ENCODE measurements at places on chromosomes 3 and 15.
A peak's percentile ranks its signal among the peaks of the same experiment; 100 is the strongest.

GRCh38 chr3:43214616-43215015, 71.7 kb upstream of the SNRK start:
- no peak for DNase-seq

DNA sequence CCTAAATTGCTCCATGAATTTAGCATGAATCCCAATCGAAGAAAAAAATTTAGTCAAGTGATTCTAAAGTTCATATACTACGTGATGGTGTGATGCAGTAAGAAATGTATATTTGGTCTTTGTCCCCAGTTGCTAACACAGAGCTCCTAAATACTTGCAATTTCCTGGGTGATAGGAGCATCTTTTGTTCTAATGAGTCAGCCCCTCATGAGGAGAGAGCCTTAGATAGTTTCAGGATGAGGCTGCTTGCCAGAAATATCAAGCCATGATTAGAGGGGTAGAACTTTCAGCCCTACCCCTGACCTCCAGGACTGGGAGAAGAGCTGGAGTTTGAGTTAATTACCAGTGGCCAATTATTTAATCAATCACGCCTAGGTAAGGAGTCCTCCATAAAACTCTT, 170.2 kb downstream of the PDE8A start:
- DNase-seq, result no peak

DNA sequence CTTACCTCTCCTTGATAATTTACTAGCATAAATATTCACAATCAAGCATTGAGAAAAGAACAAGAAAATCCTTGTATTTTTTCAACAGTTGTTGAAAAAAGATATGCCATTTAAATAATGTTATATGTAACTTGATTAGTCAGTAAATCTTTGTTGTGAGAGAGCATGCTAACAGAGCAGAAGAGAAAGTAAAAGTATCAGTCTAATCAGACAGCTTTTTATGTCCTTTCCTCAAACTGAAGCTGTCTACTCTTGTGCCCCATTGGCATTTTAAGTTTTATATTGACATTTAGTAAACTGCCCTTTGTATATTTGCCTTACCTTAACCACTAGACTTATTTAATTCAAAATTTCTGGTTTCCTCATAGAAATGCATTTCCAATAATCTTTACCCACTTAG, 668.7 kb downstream of the OTOL1 start:
- DNase-seq, result no peak

DNA sequence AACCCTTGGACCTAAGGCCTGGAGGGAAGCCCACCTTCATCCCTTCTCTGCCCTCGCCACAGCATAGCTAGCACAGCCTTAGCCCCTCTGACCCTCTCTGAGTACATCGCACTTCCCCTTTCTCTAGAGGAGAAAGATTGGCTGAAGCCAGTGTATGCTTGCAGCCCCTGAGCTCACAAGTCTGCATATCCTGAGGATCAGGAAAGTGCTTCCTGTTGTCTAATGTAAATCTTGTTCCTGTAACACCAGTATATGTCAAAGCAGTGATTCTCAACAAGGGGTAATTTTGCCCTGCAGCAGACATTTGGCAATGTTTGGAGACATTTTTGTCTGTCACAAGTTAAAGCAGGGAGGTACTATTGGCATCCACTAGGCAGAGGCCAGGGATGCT, 2.2 kb upstream of the PRKCD start:
- DNase-seq, result no peak

DNA sequence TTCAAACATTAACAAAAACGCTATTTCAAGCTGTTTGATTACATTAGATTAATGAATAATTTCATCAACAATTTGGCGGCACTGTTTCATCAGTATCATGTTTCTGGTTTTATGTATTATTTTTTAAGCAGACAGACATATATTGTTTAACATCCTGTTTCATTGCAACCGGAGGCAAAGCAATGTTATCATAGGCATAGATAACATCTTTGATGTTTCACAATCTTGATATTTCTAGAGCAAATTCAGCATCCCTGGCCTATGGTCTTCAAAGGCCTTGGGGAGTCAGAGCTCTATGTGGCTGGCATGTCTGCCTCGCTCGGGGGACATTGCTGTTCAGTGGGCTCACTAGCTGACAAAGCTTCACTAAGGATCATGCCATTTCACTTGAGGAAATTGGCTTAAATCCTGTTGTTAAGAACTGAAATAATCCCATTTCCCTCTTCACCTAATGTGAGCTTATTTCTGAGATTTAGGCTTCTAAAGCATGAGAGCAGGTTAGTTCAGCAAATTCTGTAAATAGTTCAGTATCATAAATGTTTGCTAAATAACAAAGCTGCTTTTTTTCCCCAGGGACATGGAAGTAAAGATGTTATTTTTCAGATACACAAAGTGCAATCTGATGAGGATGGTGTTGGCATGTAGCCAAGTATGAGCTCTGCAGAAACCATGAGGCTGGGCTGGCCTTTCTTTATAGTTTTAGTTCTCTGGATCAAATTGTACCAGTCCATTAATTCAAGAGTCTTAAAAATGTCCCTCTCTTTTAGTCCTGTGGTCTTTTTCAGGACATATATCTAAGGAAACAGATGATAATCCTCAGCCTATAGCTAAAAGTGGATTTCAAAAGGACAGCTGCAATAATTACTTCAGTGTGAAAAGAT, 941.4 kb downstream of the PLOD2 start:
- DNase-seq, result no peak

DNA sequence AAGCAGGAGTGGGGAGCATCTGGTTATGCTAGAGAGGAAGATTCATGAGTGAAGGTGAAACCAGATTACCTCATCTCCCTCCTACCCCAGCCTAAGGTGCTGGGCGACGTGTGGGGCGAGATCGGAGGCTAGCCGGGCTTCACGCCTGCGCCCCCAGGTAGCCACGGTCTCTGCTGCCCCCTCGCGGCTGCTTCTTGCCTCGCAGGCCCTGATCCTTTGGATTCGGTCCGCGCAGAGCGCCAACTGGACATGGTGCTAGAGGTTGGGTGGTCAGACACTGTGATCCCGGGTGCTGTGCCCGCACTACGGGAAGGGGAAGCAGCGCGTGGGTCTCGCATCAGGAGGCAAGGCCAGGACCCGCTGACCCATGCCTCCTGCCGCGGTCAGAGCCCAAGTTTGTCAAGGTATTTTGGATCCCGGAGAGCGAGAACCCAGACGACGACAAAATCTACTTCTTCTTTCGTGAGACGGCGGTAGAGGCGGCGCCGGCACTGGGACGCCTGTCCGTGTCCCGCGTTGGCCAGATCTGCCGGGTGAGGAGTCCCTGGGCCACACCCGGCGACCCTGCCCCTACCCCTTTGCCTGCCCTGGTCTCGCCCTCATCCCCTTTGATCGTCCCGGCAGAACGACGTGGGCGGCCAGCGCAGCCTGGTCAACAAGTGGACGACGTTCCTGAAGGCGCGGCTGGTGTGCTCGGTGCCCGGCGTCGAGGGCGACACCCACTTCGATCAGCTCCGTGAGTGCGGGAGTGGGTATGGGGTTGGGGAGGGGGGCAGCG, 4.2 kb downstream of the SEMA3B start:
- peak; percentile 81 for DNase-seq

- DNase-seq, result no peak
Measured at GRCh38 chr3:113079218-113079961, 88.6 kb downstream of the GTPBP8 start.

GRCh38 chr15:60673918-60674558, 195.1 kb upstream of the ICE2 start:
- DNase-seq, result no peak

DNA sequence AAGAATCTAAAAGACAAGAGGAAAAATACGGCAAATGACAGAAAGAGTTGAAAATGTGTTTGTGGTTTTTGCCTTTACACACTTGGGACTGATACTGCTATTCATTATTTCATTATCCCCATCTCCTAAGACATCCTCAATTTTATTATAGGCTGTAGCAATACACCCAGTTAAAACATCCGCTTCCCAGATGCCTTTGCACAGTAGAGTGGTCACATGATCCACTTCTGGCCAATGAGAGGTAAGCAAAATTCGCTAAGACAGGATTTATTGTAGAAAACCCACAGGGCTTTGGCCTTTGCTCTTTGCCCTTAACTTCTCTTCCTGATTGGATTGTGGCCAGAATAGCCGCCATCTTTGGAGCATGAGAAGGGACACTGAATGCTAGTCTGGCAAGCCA, 53.2 kb upstream of the BOC start:
- DNase-seq, result no peak

- no peak for DNase-seq
Measured at GRCh38 chr3:114707252-114707860, 413.5 kb downstream of the TIGIT start.

DNA sequence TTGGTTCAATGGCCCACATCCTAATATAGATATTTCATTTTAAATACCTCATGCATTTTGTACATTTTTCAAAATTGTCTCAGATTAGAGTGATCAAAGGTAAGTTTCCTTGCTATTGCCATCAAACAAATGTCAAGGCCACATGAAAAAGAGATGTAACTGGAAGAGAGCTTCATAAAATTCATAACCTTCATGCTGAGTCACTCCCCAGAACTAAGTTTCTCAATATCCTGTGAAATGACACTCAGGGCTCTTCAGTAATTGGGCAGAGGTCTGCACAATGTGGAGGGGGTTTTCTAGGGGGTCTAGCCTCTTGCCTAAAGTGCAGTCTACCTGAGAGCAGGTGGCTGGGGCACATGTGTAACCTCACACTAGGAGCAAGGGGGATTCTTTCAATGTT, 152.2 kb upstream of the SLC2A2 start:
- no peak for DNase-seq

Data from left renal cortex interstitium (tissue), 4 donors.